ENCODE measurements at places on chromosomes 7 and 10. TPM values are rescaled to one million over a fixed set of nuclear protein-coding genes. Genes with fewer than 3 reads are reported as not detected.

DNA sequence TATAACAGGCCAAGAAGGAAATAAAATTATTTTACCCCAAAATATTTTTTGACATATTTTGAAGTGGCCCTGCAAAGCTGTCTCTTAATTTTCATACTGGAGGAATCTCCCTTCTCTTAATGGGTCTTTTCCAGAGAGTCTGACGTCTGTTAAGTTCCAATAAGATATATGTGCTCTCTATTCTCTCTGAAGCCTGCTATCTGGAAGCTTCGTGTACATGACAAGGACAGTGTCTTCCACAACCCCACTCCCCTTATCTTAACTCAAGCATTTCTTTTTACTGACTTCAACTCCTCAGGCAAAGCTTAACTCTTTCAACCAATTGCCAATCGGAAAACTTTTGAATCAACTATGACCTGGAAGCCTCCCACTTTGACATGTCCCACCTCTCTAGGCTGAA is 29.2 kb upstream of the IL15RA start:
- no peak for DNase-seq
- H3K27ac ChIP-seq, result no peak overlapping the region
- no peaks in the 10 kb centered on the region for H3K36me3 ChIP-seq
- no peak overlapping the region for H3K4me3 ChIP-seq
- no peaks in the 10 kb centered on the region for H3K4me1 ChIP-seq

DNA sequence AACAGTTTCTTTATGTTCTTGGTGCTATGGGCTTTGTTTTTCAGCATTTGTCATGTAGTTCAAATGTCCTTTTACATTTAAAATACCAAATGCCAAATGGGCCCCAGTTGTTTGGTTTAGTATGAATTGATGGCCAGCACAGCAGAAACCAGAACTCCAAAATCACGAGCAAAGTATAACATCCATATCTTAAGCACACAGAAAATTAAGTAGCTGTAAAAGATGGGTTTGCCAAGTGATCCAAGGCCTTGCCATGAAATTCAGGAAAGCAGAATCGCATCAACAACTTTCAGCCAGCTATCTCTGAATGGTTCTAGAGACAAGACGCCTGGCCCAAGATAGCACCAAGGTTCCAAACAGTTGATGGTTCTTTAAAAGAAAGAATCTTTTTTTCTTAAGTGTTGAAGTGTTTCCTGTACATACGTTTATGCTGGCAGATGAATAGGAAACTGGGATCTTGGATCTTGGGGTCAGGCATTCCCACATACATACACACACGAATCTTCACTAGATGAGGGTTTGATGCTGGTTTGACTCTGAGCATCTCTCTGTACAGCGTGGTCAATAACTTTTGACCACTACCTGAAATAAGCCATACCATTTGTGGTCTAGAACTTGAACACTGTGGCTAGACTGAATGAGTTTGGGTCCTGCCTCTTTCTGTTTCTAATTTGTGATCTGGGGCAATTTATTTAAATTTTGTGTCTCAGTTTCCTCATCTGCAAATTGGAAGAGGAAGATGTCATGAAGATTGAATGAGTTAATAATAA is 711.8 kb downstream of the KCNMA1 start:
- no peak overlapping the region for H3K4me3 ChIP-seq
- no peaks in the 10 kb centered on the region for H3K27me3 ChIP-seq
- DNase-seq, result no peak
- H3K27ac ChIP-seq, result no peak overlapping the region
- H3K4me1 ChIP-seq, result no peaks in the 10 kb centered on the region

DNA sequence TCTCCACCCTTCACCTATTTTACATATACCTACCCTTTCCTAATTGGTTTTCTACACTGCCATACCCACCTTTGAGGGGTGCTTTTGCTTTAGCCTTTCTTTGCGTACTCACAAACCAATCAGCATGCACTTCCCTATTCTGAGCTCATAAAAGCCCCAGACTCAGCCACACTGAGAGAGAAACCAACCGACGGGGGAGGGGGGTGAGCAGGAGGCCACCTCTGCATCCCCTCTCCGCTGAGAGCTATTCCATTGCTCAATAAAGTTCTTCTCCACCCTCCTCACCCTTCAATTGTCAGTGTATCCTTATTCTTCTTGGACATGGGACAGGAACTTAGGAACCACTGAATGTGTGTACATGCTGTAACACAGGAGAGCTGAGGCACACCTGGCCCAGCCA is 9.0 kb upstream of the FKBP9 start:
- H3K27me3 ChIP-seq, result no peaks in the 10 kb centered on the region
- DNase-seq, result no peak
- H3K4me1 ChIP-seq, result no peaks in the 10 kb centered on the region
- no peak overlapping the region for H3K4me3 ChIP-seq
- H3K27ac ChIP-seq, result no peak overlapping the region
- H3K36me3 ChIP-seq, result no peaks in the 10 kb centered on the region

DNA sequence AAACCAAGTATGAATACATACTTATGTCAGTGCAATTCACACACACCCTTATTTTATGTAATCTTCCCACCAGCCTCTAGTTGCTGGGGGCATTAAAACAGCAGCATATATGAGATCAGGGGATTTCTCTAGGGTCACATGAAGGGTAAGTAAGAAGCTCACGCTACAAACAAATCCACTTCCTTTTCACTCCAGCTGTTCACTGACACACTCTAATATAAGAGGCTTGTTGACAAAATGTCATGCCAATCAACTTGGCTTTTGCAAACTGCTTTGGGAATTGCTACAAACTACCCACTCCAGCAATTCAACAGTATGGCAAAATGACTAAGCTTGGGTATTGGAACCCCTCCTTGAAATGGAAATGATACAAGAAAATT is 10.3 kb downstream of the FAM3C start:
- no peak overlapping the region for H3K27ac ChIP-seq
- DNase-seq, result no peak
- peaks cover 28% of the 10 kb centered on the region for H3K4me1 ChIP-seq
- no peaks in the 10 kb centered on the region for H3K36me3 ChIP-seq
- H3K4me3 ChIP-seq, result no peak overlapping the region

DNA sequence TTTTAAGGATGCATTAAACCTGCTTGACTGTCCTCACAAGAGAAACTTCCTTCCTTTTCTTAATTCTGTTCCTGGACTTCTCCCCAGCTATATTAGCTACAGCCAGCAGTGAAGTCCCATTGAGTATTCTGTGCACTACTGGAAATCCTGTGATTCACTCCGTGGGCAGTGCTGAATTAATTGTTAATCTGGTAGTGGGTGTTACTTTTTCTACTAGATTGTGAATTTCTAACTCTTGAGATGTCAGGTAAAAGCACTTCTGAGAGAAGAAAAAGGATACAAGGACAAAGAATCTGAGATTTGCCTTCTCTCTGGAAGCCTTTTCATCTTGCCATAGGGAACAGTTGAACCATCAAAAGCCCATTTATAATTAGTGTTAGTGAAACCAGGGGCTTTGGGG is 33.9 kb downstream of the CYCS start:
- H3K4me1 ChIP-seq, result no peaks in the 10 kb centered on the region
- H3K4me3 ChIP-seq, result no peak overlapping the region
- H3K36me3 ChIP-seq, result no peaks in the 10 kb centered on the region
- H3K27me3 ChIP-seq, result no peaks in the 10 kb centered on the region

Gene FRMPD2
- not detected for total RNA-seq
